IPS DF 19.7 (cell line): ENCODE measurements at places on chromosomes 3 and 15.

- DNase-seq = peak; percentile 48
These were observed 7.7 kb downstream of the CCR5 start for GRCh38 chr3:46378426-46378942.

DNA sequence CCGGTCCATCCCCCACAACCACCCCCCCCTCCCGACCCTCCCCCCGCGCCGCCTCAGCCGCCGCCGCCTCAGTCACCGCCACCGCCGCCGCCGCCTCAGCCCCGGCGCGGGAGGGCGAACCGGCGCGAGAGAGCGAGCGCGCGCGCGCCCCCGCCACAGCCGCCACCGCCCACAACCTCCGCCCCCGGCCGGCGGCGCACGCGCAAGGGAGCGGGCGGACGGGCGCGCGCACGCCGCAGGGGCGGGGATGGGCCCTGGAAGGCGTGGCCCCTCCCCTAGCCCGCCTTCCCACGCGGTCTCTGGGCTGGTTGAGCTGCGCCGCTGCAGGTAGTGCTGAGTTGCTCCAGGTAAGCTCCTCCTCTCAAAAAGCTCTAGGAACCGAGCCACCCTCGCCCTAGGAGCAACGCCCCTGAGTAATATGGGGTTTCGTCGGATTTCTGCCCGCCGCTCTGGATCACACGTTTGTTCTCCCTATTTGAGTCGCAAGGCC, at the start of gene TMCC1:
Gene TMCC1 (minus strand): TSS at position 131 of the 490 bp plus-strand sequence.
- peak; percentile 78 for DNase-seq

GRCh38 chr15:81948222-81948621, 97.6 kb downstream of the MEX3B start:
- no peak for DNase-seq

DNA sequence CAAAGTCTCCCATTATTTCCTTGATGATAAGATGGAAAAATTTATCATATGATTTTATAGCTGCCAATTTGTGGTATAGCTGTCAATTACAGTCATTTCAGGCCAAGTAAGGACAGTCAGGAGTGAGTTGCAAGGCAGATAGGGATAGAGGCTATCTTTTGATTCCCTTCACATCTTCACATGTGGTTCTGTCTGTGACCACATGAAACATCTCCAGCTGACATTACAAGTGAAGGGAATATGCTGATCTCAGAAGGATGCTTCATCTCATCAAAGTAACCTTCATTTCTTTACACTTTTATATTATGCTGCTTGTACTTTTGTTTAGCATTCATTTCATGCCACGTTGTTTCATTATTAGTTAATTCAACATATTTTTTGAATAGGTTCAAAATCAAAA, 136.9 kb upstream of the CFAP20DC start:
- no peak for DNase-seq

- no peak for DNase-seq
These were observed 25.8 kb downstream of the ST6GAL1 start for GRCh38 chr3:186955898-186956696.

DNA sequence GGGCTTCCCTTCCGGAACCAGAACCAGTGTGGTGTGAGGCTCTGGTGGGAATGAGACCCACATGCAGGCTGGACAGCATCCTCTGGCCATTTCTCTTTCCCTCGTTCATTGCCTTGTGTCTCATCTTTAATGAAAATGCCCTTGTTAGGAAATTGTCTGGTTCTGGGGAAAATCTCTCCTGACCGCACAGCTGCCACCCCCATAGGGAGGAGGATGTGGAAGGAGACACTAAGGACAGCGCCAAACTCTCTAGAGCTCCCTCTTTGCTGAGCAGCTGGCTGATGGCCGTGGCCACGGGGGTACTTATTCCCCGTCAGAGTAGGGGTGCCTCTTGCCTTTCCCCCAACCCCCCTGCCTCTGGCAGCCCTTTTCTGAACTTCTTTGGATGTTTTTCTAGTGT, 297.6 kb upstream of the C2CD4B start:
- DNase-seq = no peak
